Activated CD4-positive, alpha-beta T cell treated with anti-CD3 and anti-CD28 coated beads, Interleukin-2, amount 50 U/mL, for 16 hours (primary cell): ENCODE measurements at places on chromosomes 5 and 9.
A peak's percentile ranks its signal among the peaks of the same experiment; 100 is the strongest.

DNA sequence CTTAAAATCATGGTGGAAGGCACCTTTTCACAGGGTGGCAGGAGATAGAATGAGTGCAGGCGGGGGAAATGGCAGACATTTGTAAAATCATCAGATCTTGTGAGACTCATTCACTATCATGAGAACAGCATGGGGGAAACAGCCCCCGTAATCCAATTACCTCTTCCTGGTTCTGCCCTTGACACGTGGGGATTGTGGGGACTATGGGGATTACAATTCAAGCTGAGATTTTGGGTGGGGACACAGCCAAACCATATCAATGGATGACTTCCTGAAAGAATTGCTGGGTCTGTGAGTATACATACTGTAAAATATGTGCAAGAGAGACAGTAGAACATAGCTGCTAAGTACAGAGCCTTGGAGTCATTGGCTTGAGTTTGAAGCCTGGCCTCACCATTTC lies 47.0 kb downstream of the KIAA1958 start:
- DNase-seq, result no peak

GRCh38 chr5:149617760-149618306 lies 36.5 kb downstream of the ARHGEF37 start:
- DNase-seq, result no peak

GRCh38 chr9:71909887-71910649 lies 925 bp downstream of the ABHD17B start:
- peak; percentile 29 for DNase-seq

DNA sequence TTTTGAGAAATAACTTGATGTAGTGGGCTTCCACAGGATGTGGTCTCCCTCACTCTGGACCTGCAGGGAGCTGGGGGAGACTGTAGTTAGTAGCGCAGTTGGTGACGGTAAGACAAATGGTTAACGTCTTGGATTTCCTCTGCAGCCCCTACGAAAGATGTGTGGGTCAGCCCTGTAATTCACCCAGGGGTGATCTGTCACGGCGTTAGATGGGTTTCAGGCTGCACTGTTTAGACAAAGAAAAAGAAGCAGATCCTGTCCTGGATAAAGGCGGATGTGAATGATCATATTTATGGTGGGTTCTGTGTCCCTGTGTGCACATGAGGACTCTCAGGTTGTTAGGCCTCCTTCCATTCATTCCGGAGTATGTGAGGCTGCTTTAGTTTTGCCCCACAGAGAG lies 142.0 kb upstream of the SLC28A3 start:
- DNase-seq, result no peak

GRCh38 chr5:169097374-169098326 lies 203.3 kb downstream of the SLIT3 start:
- no peak for DNase-seq

- DNase-seq, result no peak
Measured at GRCh38 chr5:125306741-125307140, 560.3 kb upstream of the ZNF608 start.

- no peak for DNase-seq
Measured at GRCh38 chr5:109225716-109226625, 183.8 kb downstream of the PJA2 start.

GRCh38 chr5:131265311-131265803 lies 1.5 kb downstream of the CDC42SE2 start:
- peak; percentile 64 for DNase-seq

- peak; percentile 7 for DNase-seq
Measured at GRCh38 chr5:129460936-129461710, 1.0 kb downstream of the ADAMTS19 start.

DNA sequence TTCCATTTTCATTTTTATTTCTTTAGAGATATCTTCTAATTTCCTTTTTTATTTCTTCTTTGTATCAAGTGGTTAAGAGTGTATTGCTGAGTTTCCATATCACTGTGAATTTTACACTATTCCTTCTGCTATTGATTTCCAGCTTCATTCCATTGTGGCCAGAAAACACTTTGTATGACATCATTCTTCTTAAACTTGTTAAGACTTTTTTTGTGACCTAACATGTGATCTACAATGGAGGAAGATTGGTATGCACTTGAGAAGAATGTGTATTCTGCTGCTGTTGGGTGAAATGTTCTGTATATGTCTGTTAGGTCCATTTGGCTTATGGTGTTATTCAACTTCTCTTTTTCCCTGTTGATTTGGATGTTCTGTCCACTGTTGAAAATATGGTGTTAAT lies 274.2 kb upstream of the PUM3 start:
- no peak for DNase-seq

- DNase-seq, result no peak
Measured at GRCh38 chr9:30280229-30280900, 2104.1 kb upstream of the ACO1 start.

- DNase-seq, result no peak
Measured at GRCh38 chr9:88809355-88810161, 181.7 kb upstream of the S1PR3 start.

- no peak for DNase-seq
Measured at GRCh38 chr5:117732264-117732663, 1157.6 kb upstream of the SEMA6A start.

GRCh38 chr5:61525512-61526206 lies 193.6 kb downstream of the ZSWIM6 start:
- DNase-seq, result no peak
